Stimulated activated CD4-positive, alpha-beta T cell treated with anti-CD3 and anti-CD28 coated beads, Interleukin-12 subunit alpha, Interleukin-12 subunit beta, amount 100 ng/mL, for 24 hours (primary cell): ENCODE measurements at places on chromosomes 5 and 9.

GRCh38 chr5:112483704-112484103 lies 64.6 kb upstream of the EPB41L4A start:
- DNase-seq: no peak

DNA sequence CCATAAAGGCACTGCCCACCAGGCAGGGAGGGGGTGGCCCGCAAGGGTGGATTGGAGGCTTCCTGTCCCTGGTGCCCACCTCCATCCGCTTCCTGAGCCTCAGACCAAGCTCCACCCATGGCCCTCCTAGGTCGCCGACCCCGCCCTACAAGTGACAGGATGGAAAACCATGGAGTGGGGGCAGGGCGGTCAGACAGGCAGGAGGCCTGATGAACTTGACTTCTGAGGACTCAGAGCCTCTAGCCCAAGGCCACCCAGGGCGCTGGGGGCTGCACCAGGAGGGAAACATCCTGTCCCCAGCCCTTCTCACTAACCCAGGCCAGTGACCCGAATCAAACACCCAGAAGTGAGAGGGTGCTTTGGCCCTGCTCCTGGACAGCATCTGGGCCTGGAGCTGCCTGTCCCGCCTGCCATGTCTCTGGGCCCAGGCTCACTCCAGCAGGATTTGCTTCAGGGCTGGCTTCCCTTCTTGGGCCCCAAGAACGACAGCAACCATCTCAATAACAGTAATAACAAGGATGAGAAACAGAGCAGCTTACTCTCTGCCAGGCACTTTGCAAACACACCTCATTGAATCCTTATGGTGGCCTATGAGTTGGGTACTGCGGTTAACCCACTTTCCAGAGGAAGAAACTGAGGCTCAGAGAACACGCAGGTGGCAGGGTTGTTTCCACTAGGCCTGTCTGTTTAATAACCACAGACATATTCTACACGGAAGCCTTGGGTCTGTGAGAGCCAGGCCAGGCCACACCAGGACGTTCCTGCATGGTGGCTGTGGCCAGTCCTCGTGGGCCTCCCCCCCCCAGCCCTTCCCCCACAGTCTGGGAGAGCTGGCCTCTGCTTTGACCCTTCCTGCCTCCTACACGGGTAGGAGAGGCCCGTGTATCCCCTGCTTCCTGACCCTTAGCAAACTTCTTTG lies 4.4 kb upstream of the ST6GALNAC6 start:
- DNase-seq: peak; percentile 62

- no peak for DNase-seq
These were observed 219.9 kb upstream of the BRINP1 start for GRCh38 chr9:119588874-119589744.

DNA sequence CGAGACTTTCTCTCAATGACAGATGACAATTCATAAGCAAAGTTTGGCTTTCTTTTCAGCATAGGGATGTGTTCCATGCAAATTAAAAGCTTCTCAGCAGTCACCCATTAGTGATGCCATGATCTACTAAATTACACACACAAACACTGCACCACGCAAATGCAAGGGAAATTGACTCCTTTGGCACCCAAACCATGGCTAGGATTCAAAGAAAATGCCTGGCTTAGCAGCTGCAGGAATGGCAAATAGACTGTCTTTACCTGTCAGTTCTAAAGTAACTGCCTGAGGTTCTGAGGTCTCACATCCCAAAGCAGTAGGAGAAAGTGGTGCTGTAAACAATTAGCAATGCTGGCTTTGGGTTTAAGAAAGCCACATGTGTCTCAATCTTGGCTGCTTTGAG lies 108.6 kb upstream of the ATP10B start:
- DNase-seq: no peak

- DNase-seq: no peak
These were observed 593.7 kb upstream of the ACO1 start for GRCh38 chr9:31790720-31791119.

- no peak for DNase-seq
These were observed 8.0 kb upstream of the GRHPR start for GRCh38 chr9:37414503-37414943.

DNA sequence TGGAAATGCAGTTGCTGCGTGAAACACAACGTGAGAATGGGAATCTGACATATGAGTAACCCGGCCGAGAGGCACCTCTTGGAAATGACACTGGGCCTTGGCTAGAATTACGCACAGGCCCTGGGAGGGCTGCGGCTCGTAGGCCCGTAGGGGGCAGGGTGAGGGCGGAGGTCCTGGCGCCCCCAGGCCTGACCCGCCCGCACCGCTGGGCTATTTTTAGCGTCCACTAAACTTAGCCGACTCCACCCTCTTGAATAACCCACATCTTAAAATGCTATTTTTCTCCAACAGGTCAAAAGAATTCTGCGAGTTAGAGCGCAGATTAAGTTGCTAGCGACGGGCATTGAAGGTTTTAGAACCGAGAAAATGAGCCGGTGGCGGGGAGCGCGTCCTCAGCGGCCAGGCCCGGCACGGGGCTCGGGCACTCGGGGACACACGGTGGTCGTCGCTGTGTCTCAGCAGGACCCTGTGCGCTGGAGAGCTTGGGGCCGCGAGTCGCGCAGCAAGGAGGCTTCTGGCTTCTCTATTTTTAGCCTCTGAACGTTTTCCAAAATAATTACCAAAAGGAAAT lies 168.5 kb downstream of the AUH start:
- peak; percentile 65 for DNase-seq
